IMR-90 (cell line): ENCODE measurements at places on chromosomes 6 and 20. TPM values are rescaled to one million over a fixed set of nuclear protein-coding genes. Genes with fewer than 3 reads are reported as not detected.

Gene PAX1
- not detected in 2 replicates for total RNA-seq

Gene MMP24
- total RNA-seq: 0.36 and 0.56 TPM in 2 replicates

Gene PCIF1
- 5.4 and 6.1 TPM in 2 replicates for total RNA-seq

Gene CDH22
- not detected in 2 replicates for total RNA-seq

Gene CYP39A1
- total RNA-seq: under 0.01 TPM in 1 of 2 replicates, not detected in the other

Gene WFDC12
- total RNA-seq: not detected in 2 replicates

Gene SLC12A5
- total RNA-seq: not detected in 2 replicates

Gene FAM217A
- total RNA-seq: not detected in 2 replicates

Gene CGAS
- 1.6 and 4.2 TPM in 2 replicates for total RNA-seq

Gene TMEM200A
- 37.1 and 47.8 TPM in 2 replicates for total RNA-seq

Gene ATXN1
- 11.1 and 13.9 TPM in 2 replicates for total RNA-seq

Gene CLIC5
- total RNA-seq: not detected in 2 replicates

Gene SLC32A1
- not detected in 2 replicates for total RNA-seq

Gene SNAP91
- total RNA-seq: not detected in 2 replicates
